ENCODE measurements at places on chromosomes 5 and 9.

- DNase-seq = no peak
These were observed 513.4 kb downstream of the CSNK1G3 start for GRCh38 chr5:124025306-124025845.

DNA sequence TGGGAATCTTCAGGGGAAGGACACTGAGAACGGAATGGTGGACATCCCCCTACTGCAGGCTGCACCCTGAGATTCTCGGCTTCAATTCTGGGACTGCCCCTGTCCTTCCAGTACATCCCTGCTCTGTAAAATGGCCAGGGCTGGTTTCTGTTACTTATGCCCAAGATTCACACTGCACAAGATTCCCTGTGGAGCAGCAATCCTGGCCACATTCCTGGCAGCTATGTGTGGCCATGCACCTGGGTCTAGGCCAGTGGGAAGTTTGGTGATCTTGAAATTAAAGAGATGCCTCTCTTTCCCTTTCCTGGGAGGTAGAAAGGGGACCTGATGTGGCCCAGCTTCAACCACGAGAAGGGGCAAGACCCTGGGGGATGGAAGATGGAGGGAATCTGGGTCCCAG lies 27.6 kb downstream of the WHRN start:
- DNase-seq = no peak

DNA sequence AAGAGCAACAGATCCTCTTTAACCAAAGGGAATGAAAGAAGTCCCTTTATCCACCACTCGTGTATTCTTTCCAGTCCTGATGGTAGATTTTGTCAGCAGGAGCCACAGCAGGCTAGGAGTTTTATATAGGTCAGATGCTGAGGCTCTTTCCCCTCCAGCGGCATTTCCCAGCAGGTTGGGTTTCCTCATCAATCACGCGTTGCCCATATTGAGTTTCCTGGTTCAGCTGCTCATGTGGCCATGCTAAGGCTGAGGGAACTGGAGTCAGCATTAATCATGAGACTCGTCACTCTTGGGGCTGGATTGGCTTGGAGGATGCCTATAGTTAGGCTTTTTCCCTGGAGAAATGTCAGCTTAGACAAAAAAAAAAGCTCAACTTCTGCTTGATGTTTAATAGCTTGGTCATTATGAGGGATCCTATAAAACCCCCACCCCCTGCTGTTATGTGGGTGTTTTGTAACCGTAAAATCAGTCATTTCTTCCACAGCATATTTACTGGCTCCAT lies 193.4 kb upstream of the GAS1 start:
- no peak for DNase-seq

- DNase-seq = no peak
These were observed 4.2 kb downstream of the SLC44A1 start for GRCh38 chr9:105248691-105249090.

- no peak for DNase-seq
These were observed 55.2 kb downstream of the NTNG2 start for GRCh38 chr9:132216861-132217619.

DNA sequence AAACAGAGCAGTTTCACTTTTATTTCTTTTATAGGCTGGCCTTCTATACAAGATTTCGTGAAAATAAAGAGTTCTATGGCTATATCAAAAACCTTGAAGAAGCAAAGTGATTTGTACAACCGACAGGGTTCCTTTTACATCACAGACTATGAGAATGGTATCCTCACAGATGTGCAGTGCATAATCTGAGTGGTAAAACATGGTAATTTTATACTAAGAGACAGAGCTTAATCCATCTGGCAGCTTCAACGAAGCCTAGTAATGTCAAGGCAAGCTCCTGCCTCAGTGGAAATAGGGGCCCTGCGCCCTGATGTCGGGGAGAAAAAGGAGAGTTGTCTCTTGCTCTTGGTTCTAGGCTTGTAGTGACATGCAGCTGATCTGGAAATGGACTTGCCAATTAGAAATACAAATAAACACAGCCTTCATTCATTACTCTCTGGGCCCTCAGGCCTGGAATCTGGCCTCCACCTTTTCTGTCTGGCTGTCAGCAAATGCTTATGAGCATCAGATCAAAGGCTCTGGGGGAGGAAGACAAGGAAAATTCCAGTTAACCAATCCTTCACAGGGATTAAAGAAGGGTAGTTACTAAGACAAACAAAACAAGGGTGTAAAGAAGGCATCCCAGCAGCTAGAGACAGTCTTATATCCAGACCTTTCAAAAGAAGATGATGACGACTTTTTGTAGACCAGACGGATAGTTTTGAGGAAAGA lies 33.6 kb upstream of the TRIM32 start:
- DNase-seq = no peak

DNA sequence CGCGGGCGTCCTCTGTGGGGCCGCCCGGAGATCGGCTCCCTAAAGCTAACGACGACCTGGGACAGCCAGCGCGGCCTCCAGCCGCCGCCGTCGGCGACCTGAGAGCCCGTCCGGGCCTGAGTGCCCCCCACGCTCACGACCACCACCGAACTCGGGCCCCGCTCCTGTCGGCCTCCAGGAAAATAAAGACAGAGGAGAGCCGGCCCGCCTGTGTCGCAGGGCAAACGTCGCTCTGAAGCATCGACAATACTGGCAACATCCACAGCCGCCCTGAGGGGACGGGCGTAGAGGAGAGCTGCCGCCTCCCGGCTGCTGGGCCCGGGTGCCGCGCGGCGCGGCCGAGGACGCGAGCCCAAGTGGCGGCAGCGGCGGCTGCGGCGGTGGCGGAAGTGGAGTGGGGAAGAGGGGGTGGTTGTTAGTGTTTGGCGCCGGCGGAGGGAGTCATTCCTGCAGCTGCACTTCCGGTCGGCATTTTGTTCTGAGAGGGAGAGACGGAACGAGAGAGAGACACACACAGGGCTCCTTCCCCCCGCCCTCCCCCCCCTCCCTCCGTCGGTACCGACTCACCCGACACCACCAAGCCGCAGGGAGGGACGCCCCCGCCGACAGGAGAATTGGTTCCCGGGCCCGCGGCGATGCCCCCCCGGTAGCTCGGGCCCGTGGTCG lies at the start of gene NIPBL:
Gene NIPBL (plus strand): TSS at position 471 of the 666 bp plus-strand sequence. CDS start 76,928 bp downstream, outside the sequence.
- peak; percentile 96 for DNase-seq

DNA sequence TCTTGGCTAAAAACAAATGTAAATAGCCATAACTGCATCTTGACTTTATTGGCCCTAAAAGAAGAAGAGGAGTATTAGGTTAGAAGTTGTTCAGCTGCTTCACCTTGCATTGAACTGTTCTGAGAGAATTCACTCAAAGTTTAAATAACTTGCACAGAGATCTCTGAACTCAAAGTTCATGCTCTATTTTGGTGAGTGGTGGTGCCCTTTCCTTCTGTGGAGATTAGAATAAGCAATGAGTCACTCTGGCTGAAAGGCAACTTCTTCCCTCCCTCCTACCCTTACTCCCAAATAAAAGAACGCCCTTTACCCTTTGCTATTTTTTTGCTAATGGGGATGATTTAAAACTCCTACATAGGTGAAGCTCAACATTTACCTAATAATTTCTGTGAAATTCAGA lies 48.9 kb downstream of the ERMP1 start:
- no peak for DNase-seq

DNA sequence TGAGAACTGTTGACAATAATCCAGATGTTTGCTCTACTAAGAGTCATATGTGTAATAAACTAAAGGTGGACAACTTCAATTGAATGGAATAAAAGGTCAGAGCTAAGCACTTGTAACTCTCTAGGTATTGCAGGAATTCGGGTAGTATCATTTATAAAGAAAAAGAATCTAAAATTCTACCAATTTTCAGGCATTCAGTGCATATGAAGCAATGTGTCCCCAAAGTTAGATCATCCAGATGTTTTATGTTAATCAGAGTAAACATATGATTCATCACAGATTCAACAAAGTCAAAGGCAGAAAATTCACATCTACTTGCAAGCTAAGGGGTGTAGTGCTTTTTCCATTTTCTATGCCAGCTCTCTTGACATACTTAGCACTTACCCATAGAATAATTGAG lies 477.1 kb downstream of the PDE4D start:
- no peak for DNase-seq

DNA sequence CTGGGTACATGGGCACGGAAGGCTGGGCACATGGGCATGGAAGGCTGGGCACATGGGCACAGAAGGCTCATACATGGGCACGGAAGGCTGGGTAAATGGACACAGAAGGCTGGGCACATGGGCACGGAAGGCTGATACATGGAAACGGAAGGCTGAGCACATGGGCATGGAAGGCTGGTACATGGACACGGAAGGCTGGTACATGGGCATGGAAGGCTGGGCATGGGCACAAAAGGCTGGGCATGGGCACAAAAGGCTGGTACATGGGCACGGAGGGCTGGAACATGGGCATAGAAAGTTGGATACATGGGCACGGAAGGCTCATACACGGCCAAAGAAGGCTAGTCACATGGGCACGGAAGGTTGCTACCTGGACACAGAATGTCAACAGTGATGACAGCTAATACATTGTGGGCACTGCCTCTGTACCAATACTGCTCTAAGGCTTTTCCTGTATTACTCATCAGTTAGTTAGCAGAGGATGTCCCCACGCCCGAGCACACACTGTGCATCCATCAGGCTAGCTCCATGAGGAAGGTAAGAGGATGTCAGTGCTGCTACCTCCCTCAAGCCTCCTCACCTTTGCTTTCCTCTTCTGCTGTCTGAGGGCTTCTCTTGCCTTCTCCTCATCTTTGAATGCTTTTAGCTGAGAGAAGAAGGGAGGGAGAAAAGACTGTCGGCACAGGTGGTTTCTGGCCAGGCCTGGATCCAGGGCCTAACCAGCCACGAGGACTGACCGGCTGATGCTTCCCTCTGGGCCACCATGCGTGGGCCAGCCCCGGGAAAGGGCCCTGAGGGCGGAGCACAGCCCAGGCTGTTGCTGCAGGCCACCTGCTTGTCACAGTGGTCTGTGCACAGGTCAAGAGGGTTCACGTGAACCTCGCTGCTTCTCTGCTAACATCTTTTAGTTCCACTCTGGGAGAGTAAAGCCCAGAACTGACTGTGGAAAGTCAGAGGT lies 14.3 kb downstream of the GPX3 start:
- no peak for DNase-seq
